ENCODE measurements at places on chromosomes 11 and 22.

DNA sequence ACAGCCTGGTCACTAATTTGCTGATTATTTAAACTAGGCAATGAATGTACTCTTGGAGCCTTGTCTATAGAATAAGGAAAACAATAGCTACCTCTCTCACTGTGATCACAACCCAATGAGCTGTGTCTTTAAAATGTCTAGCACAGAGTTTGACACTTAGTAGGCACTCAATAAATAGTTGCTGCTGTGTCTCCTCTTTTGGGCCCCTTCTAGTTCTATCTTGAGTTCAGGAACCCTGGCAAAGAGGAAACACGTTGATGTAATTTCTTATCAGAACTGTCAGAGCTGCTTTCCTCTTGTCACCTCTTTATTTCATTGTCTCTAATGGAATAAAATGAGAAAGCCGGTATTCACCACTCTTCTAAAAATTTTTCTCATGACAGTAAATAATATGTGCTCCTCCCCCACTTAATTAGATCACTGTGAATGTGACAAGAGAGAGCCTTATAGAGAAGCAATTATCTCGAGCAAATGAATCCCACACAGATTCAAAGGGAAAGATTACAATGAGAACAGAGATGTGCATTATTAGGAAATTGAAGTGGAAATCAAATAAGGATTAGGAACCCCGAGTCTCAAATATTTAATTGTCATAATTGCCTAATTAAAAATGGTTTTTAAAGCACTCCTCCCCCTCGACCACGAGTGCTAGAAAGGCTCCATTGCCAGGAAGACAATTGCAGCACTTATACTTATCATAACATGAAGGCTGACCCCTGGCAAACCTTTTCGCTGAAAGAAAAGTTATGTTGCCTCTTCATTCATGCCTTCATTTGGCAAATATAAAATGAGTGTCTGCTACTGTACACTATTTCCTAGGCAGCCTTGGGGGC lies 175.0 kb upstream of the BDNF start:
- DNase-seq = no peak

GRCh38 chr22:48089601-48090331 lies 1327.3 kb downstream of the TBC1D22A start:
- peak; percentile 40 for DNase-seq

DNA sequence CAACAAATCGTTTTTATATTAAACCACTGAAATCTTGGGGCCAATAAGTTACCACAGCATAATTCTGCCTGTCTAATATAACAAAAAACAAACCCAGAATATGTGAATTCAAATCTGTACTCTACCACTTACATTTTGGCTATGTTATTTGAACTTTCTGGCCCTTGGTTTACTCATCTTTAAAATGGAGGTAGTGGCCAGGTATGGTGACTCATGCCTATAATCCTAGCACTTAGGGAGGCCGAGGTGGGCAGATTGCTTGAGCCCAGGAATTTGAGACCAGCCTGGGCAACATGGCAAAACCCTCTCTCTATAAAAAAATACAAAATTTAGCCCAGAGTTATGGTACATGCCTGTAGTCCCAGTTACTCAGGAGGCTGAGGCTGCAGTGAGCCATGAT lies 84.2 kb downstream of the FAM168A start:
- no peak for DNase-seq

DNA sequence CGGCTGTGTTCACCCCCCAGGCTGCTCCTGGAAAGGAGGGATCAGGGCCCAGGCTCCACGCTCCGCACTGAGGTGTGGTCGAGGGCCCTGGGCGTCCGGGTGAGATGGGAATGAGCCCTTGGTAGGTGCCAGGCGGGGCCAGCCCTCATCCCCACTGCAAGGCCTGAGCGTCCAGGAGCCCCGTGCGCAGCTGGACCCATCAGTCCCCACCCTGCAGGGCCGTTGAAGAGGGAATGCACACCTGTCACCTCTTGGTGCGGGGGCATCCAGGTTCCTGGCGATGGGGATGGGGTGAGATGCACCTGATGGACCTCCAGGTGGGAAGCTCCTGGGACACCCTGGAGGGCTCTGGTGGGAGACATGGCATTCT lies 72.2 kb downstream of the KCNQ1 start:
- DNase-seq = no peak

DNA sequence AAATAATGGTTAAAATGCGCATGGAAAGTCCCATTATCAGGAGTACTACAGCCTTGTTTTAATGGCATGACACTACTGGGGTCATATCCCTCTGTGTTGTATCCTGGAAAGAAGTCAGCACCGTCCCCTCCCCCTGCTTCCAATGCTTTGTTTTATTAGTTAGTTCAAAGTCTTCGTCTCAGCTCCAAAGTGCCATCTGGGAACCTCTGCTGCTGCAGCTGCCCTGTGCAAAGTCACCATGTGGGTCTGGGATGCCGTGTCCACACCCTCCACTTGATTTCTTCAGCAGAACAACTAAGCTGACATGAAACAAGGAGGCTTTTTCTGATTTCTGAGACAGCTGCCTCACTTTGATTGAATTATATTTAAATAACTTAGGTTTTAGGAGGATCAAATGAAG lies 29.5 kb upstream of the NCAM1 start:
- no peak for DNase-seq

GRCh38 chr11:85086504-85087284 lies 540.5 kb downstream of the DLG2 start:
- DNase-seq = no peak

- DNase-seq = no peak
Measured at GRCh38 chr22:25377699-25378098, 158.3 kb downstream of the CRYBB2 start.

DNA sequence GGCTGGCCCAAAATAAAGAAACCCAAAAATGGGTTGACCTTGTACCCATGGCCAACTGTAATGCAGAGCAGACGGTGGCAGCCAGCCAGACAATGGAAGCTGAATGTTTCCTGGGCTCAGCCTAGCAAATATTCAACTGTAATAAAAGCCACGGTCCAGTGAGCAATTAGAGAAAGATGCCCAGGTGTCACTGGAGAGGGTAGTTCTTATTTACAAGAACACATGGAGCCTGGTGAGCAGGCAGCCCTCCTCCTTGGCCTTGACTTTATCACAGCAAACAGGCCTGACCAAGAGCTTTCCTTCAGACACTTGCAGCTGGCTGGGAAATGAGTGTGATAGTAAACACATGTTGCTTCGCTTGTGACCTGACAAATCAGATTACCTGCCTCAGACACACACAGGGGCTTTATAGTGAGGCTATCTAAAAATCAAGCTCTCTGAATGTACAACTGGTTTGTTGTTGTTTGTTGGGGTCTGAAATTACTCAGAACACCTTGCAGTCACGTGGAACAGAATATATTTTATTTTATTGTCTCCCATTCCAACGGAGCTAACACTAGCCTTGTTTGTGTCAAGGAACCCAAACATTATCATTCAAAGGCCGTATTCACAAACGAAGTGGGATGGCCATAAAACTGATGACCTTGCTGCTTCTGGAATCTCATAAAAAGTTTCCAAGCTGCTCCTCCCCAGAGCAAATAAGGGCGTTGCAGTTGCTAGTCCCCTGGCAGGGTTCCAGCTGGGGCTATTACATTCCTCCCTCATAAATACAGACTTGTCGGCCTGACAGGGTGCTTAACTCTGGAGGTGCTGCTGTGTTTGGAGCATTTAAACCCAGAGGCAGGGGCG lies 161.1 kb downstream of the BBOX1 start:
- DNase-seq = peak; percentile 84

DNA sequence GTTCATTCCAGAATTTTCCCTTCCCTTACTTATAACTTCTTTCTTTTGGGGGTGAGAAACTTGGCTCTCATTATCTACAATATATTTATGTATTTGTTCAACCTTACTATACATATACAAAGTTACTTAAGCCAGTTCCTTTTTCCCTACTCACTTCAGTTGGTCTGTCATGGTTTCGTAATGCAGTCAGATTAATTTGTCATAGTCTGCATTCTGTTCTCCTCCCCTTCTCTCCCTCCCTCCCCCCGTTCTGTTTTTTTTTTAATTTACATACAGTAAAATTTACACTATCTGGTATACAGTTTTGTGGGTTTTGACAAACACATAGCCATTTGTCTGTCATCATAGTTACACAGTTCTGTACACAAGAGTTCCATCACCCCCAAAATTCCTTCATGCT lies 71.8 kb upstream of the ADORA2A start:
- no peak for DNase-seq

- no peak for DNase-seq
Measured at GRCh38 chr22:19645391-19645790, 68.9 kb upstream of the SEPTIN5 start.

DNA sequence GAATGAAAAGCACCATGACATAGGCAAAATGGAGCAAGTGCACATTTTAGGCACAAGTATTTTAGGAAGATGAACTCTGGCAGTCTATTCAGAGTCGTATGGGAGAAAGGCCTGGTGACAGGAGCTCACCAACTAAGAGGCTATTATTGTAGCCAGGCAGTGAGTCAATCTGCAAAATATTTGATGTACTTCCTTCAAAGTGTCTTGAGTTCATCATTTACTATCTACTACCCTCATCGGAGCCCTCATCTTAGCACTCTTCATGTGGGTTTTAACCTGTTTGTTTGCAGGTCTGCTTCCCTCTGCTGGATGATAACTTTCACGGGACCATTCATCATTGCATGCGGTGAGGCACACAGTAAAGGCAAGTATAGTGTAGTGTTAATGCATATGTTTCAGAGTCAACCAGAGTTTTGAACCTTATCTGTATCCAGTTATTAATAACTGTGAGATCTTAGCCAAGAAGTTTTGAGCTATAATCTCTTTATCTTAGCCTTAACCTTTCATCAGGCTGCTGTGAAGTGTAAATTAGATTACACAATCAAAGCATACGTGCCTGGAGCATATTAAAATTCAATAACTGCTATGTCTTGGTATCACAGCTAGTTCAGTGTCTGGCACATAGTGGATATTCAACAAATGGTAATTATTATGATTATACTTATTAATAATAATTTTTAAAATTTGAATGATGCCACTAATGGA lies 70.9 kb upstream of the SC5D start:
- no peak for DNase-seq

DNA sequence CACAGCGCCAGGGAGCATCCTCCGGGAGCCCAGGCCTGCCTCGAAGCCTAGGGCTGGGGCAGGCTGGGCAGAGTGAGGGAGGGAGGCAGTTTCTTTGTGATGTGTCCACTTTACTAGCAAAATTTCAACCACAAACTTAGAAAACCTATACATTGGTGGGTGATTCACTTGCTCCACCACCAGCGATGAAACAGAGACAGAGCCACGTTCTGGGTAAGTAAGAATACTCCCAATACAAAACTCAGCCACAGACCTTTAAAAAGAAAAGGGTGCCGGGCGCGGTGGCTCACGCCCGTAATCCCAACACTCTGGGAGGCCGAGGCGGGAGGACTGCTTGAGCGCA lies 22.3 kb downstream of the CDKN1C start:
- no peak for DNase-seq

- DNase-seq = peak; percentile 84
Measured at GRCh38 chr11:88174709-88175568, at the start of gene RAB38. Gene RAB38, minus strand, starts transcription at chr11:88175443. Its CDS starts 59 bp downstream, at chr11:88175384.

- peak; percentile 71 for DNase-seq
Measured at GRCh38 chr11:16511116-16512114, 155.1 kb upstream of the SOX6 start.

DNA sequence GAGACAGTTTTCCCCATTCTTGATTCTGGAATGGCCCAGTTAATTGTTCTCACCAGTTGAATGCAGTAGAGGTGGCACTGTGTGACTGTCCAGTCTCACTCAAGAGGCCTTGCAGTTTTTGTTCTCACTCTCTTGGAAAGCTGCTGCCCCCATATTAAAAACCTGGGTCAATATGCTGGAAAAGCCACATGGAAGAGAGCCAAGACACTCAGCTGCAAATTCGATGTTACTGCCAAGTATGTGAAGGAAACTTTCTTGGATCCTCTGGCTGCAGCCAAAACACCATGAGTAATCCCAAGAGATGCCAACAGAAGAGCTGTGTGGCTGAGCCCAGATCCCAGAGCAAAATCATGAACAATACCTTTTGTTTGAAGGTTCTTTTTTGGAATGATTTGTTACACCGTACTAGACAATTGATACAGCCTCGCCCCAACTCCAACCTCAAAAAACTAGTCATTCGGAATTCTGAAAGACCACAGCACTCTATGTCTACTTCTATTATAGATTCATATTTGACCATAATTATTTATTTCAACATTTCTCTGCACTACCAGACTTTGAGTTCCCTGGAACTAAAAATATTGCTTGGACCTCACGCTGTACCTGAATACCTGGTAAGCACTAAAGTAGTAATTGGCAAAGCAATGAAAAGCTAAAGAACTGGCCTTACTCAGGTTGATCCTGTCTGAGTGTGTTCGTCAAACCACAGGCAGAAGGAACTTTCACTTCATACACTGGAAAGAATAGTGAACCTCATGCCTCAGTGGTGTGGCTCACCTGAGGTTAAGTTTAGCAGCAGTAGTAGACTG lies 378.8 kb downstream of the ETS1 start:
- DNase-seq = peak; percentile 97

DNA sequence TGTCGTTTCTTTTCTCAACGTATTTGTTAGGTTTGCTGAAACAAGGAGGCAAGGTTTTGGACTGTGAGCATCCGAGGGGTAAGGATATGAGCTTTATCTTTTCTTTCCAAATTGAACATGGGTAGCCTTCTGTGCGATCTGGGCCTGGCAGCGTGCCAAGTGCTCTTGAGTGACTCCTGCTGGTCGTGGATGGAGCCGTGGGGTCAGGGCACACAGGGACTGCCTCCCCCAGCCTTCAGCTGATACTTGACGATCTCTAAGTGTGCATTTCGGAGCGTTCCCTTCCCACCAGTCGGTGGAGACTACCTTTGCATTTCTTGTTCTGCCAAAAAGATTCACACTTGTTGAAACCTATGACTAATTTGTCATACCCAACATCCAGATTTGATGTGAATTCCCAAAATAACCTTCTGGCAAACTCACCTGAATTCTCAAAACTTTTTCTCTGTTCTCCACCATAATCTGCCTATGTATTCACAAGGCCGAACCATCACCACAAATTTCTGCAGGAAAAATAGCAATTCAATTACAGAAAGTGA lies 40.1 kb upstream of the CLMP start:
- DNase-seq = no peak

DNA sequence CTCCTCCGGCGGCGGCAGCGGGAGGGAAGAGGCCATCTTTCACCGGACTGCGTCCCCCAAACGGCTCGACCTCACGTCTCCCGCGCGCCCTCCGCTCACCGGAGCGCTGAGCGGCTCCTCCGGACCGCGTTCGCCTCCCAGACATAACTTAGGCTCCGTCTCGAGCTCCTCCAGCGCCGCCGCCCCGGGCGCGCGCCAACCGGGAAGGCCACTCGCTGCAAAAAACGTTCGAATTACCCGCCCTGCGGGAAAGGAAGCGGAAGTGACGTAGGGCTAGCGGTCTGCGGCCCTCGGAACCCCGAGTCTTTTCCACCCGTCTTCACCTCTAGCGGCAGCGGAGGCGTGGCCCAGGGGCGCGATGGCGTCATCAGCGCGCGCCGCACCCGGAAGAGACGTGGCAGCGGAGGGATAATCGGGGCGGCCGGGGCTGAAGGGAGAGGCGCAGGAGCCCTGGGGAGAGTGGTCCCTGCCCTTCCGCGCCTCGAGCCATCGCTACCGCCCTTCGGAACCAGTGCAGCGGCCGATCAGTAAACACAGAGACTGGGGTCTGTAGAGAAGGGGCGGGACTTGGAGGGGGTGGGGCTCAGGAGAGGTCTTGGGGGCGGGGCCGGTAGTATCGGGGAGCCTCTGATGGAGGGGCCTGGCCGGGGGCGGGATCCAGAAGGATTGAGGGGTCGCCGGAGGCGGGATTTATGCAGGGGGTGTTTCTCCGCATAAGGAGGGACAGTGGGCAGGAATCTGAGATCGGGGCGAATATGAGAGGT lies at the start of the genes CDCA5 and ZFPL1:
CDCA5 (minus strand) TSS at position 207 of the 764 bp plus-strand sequence; CDS start at position 145, 62 bp downstream.
ZFPL1 (plus strand) TSS at position 389 of the 764 bp plus-strand sequence. CDS start 477 bp downstream, outside the sequence.
- DNase-seq = peak; percentile 99

- no peak for DNase-seq
Measured at GRCh38 chr11:120031156-120031555, 106.8 kb downstream of the TRIM29 start.

GRCh38 chr11:109034339-109034696 lies 369.4 kb downstream of the DDX10 start:
- no peak for DNase-seq
